T-cell (primary cell): ENCODE measurements at places on chromosomes 6 and 20. TPM values are rescaled to one million over a fixed set of nuclear protein-coding genes. Genes with fewer than 3 reads are reported as not detected.

DNA sequence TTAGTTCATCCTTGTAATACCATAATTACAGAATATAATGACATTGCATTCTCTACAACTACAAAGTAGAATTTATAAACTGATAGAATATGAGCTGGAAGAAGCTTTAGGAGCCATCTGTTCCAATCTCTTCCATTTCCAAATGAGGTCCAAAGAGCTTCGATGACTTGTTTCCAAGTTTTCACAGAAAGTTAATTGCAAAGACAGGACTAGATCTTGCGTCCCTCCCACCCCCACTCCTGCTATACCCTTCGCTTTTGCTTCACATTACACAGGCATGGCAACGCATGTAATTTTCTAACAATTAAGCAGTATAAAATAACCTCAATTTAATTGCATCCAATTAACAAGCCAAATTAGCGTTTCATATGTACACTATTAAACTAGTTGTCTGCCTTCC is 7.0 kb downstream of the HIVEP2 start:
- DNase-seq: no peak

DNA sequence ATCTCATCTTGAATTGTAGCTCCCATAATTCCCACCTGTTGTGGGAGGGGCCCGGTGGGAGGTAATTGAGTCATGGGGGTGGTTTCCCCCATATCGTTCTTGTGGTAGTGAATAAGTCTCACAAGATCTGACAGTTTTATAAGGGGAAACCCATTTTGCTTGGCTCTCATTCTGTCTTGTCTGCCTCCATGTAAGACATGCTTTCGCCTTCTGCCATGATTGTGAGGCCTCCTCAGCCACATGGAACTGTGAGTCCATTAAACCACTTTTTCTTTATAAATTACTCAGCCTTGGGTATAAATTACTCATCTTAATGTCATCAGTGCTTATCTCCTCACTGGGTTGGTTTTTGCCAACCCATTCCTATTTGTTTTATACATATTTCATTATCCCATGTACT is 142.0 kb upstream of the GMDS start:
- no peak for DNase-seq

DNA sequence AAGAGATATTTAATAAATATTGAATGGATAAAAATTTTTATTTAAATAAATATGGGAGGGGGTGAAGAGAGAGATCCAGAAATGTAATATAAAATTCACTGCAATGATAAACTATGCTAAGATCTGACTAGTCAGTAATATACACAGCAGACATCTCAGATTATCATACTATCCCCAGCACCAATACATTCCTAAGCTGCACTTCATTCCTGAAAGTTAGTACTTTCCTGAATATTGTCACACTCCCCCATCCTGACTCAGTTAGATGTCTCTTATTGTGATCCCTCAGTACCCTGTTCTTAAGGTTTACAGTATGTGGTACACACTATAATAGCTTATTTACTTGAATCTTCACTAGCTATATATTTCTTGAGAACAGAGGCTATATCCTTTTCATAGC is 88.3 kb upstream of the KCNQ5 start:
- DNase-seq: no peak

- no peak for DNase-seq
These were observed 72.7 kb upstream of the B3GAT2 start for GRCh38 chr6:71029555-71029954.

- DNase-seq: no peak
These were observed 1.4 kb downstream of the NRN1 start for GRCh38 chr6:6005051-6006005.

DNA sequence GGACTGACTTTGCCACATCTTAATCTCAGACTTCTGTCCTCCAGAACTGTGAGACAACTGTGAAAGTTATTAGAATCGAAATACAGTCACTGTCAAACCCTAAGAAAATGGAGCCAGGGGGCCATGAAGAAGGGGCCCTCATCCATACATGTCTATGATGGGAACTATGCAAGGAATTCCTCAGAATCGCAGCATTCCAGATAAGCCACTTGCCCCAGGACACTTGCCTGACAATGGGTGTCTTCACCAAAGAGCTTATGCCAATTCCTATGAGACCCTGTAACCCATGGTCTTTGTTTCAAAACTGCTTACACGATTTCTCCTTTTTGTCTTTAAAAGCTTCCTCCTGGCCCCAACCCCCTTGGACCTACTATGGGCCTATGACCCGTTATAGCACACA is 90.4 kb upstream of the FOXP4 start:
- DNase-seq: no peak

GRCh38 chr6:29665942-29666825 is 9.3 kb downstream of the MOG start:
- no peak for DNase-seq

- DNase-seq: no peak
These were observed 1.4 kb upstream of the HIVEP1 start for GRCh38 chr6:12010635-12011275.

MAP7 gene
- total RNA-seq: 0.39 TPM

- DNase-seq: no peak
These were observed 84.0 kb downstream of the CHD6 start for GRCh38 chr20:41534170-41534569.

DNA sequence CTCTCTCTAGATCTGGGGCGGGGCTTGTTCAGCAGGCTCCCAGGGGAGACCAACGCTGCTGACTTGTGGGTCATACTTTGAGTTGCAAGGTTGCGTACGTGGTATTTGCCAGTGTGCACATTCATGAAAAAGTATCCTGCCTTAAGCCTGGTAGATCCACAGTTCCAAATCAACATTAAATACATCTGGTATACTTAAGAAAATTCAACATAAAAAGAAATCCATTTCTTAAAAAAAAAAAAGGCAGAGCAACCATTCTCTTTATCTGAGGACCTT is 81.4 kb downstream of the SLC22A3 start:
- no peak for DNase-seq

- no peak for DNase-seq
These were observed 3.5 kb upstream of the GRM4 start for GRCh38 chr6:34149452-34149810.

DEFB115 gene
- not detected for total RNA-seq

- no peak for DNase-seq
These were observed 1.1 kb downstream of the DDAH2 start for GRCh38 chr6:31727717-31728671.

RHAG gene
- not detected for total RNA-seq

DNA sequence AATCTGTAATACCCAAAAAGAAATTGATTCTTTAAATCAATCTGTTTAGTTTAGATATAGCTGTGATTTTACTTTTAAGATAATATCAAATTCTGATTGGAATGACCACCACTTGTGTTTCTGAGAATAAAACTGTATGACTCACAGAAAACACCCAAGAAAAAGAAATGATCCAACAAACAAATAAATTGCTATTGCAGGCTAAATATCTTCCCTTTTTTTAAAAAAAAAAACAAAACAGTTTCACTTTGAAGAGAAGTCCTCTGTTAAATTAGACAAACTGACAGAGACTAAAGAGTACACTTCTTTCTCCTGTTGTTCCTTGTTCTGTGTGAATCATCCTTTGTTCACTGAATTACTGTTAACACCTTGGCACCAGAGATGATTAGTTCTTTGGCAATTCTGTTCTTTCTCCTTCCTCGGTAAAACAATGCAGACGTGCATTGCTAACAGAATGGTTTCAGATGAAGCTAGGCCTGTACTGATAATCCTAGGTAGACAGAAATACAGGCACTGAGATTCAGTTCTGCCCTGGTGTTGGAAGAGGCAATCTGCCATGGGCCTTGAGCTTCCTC is 895.2 kb upstream of the CITED2 start:
- DNase-seq: no peak

SLCO4A1 gene
- 7.2 TPM for total RNA-seq

CASP8AP2 gene
- total RNA-seq: 27.8 TPM

GRCh38 chr6:98310443-98310842 is 523.9 kb upstream of the POU3F2 start:
- DNase-seq: no peak

- no peak for DNase-seq
These were observed 144.4 kb downstream of the PHACTR3 start for GRCh38 chr20:59748619-59749191.
